ENCODE measurements at places on chromosomes 4 and X.
A peak's percentile ranks its signal among the peaks of the same experiment; 100 is the strongest.

DNA sequence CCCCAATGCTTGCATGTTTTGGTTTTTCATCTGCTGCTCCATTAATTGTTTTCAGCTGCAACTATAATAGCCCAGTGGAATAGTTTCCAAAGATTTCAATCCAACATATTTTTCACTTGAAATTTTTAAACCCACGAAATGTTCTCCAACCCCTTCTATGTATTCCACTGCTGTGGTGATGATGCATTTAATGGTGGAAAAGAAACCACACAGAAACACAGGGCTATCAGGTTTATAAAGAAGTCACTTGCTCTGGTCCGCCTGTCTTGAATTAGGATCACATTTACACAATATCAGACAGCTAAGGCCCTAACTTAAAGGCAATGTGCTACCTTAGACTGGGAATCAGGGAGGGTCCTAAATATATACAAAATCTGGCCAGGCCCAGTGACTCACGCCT lies 35.0 kb downstream of the OPHN1 start:
- no peak for DNase-seq

GRCh38 chrX:107775000-107775733 lies 420 bp downstream of the TSC22D3 start:
- DNase-seq, result peak; percentile 23

GRCh38 chr4:73406548-73406875 lies 2.4 kb downstream of the ALB start:
- DNase-seq, result no peak

GRCh38 chr4:149638073-149638472 lies 177.6 kb downstream of the IQCM start:
- DNase-seq, result no peak

- DNase-seq, result no peak
These were observed 38.9 kb downstream of the STARD8 start for GRCh38 chrX:68686097-68686977.

- no peak for DNase-seq
These were observed 129.5 kb upstream of the RBPJ start for GRCh38 chr4:26191353-26191752.

- DNase-seq, result no peak
These were observed 353.7 kb downstream of the GASK1B start for GRCh38 chr4:157818946-157819692.

- no peak for DNase-seq
These were observed 69.3 kb upstream of the NOCT start for GRCh38 chr4:138946306-138946705.

DNA sequence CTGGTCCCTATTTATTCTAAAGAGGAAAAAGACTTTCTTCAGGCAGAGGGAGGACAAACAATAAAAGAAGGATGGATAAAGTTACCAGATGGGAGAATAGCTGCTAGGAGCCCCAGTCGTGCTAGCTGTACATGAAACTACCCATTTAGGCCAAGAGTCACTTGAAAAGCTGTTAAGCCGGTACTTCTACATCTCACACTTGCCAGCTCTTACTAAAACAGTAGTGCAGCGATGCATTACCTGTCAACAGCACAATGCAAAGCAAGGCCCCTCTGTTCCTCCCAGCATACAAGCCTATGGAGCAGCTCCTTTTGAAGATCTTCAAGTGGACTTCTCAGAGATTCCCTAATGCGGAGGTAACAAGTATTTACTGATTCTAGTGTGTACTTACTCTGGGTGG lies 1138.8 kb downstream of the ARAP2 start:
- no peak for DNase-seq

- no peak for DNase-seq
These were observed 2.9 kb downstream of the ANOS1 start for GRCh38 chrX:8728932-8729535.

DNA sequence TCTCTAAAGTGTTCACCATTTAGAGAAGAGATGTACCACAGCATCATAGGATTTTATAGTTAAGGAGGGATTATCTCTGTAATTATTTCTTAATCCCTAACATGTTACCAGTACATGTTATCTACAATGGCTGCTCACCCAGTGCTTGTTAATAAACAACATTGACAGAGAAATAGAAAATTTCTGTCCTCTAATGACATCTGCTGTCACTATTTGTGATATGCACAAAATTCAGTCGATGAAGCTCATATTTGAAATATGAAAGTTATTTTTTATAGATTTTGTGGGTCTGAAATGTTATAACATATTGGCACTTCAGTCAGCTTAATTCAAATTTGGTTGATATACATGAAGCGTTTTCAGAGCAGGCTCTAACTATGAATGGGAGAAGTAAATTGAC lies 48.8 kb upstream of the GRXCR1 start:
- no peak for DNase-seq

- DNase-seq, result no peak
These were observed 10.5 kb downstream of the LGI2 start for GRCh38 chr4:25020236-25020635.

GRCh38 chr4:139540161-139540560 lies 15.9 kb downstream of the SETD7 start:
- no peak for DNase-seq

DNA sequence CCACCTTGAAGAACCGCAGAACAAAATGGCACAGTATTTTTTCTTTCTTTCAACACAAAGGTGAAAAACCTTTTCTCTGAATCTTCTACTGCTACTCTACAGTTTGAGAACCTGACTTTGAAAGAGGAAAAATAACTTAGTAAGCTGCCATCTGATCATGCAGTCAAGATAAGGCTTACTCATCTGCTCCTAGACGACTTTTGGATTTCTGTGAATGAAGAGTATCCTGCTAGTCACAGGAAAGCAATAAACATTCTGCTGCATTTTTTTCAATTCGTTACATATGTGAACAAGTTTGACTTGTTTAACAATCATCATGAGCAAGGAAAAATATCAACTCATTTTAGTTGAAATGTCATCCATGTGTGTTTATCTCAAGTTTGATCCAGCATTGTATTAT lies 25.2 kb downstream of the TIGD2 start:
- no peak for DNase-seq

- no peak for DNase-seq
These were observed 45.0 kb upstream of the NKX1-1 start for GRCh38 chr4:1451106-1451751.

GRCh38 chr4:165537028-165537648 lies 158.3 kb downstream of the CPE start:
- no peak for DNase-seq

DNA sequence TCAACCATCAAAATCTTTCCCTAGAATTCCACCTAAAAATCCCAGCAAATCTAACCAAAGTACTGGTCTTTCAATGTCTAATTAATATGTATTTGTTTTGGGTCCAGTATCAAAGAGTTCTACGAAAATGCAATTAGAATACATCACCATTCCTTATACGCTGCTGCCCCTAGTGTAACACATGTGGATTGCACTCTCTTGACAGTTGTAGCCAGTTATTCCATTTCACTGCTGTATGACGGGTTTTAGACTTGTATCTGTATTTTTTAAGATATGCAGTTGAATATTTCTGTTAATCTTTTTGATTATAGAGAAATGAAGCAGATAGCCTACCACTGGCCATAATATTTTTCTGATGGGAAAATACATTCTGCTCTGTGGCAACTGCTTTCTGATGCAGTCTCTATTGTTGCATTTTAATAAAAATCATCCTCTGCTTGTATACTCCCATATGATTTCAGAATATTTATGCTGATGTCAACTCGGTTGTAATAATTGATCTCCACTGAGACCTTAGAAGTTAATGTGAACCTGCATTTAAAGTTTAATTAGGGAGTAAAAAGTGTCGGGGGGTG lies 17.1 kb upstream of the PAGE2B start:
- no peak for DNase-seq

GRCh38 chr4:158837527-158838141 lies 68.8 kb downstream of the FNIP2 start:
- DNase-seq, result no peak

GRCh38 chr4:158006990-158007389 lies 165.8 kb downstream of the GASK1B start:
- DNase-seq, result no peak

- DNase-seq, result no peak
These were observed 19.9 kb downstream of the ANK2 start for GRCh38 chr4:113069212-113069892.

DNA sequence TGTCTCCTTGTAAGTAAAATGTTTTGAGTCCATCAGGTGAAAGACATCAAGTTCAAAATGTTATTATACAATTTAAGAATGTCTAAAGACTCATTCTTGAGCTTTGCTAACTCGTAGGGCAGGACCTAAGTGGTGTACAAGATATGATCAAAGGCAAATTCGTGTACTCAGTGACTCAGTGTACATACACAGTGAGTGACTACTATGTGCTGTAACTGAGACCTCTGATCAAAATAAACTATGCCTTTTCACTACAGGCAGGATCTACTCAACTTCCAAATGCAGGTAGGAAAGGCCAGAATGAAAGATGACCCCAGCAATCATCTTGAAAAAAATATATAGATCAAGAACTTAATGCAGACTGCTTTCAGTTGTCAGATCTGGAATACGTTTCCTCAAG lies 49.9 kb downstream of the ADGRG2 start:
- no peak for DNase-seq

GRCh38 chrX:10470009-10470408 lies 150.4 kb downstream of the MID1 start:
- no peak for DNase-seq

DNA sequence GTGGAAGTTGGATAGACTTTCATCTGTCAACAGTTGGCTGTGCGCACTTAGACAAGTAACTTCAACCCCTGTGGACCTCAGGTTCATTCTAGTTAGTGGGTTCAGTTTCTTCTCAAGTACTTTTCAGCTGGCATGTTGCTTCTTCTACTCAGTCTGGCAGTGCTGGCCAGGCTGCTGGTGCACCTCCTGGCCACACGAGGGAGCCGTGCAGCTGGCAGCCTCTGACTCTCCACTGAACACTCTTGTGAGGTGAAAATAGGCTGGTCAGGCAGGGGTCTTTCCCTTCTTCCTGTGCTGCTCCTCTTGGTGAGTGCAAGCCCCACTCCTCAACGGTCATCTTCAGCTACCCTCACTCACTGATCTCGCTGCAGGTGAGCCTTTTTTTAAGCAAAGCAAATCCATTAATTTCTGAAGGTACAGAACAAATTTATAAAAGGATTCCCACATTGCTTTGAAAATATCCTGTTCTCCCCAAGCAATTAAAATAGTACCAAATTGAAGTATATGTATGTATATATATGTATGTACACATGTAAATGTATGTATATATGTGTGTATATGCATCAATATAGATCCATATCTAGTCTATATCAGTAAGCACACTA lies 30.6 kb downstream of the LONRF3 start:
- DNase-seq, result peak; percentile 66

DNA sequence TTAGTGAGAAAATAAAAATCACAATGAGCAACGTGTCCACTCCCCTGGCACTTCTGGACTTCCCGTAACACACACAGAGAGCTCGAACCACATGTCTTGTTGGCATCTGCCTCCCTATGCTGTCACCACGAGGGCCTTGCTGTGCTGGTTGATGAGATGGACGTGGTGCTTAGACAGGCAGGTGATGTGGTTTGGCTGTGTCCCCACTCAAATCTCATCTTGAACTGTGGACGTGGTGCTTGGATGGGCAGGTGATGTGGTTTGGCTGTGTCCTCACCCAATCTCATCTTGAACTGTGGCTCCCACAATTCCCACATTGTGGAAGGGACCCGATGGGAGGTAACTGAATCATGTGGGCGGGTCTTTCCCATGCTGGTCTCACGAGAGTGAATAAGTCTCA lies 40.0 kb downstream of the FGFRL1 start:
- DNase-seq, result no peak

DNA sequence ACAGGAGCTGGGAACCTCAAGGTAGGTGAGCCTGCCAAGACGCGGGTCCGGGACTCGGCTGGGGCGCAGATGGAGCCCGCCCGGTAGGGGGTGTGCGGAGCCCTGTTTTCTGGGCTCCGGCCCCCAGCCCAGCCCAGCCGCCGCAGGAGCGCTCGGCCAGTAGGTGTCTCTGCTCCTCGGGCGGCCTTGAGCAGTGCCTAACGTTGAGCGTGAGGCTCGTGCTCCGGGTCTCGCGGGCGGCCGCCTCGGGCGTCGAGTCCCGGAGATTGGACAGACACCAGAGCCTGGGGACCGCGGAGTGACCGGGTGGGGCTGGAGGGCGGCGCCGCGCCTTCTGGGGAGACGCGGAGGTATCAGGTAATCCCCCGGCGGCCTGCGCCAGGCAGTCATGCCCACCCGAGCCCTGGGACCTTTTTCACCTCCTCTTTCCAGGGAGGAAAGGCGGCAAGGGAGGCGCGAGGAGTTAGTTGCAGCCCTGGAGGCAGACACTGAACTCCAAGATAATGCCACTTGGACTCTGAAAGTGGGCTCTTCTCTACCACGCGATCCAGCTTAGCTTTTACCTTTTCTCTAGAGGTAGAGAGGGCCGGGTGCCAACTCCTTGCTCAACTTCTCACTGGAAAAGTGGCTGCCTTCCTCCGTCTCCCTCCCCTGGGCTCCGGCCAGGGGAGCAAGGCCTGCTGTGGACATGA lies 14.5 kb upstream of the FGG start:
- peak; percentile 48 for DNase-seq

GRCh38 chr4:39682138-39682537 lies 15.8 kb upstream of the UBE2K start:
- DNase-seq, result no peak

GRCh38 chrX:38666909-38667308 lies 105.6 kb downstream of the TSPAN7 start:
- no peak for DNase-seq
